ENCODE measurements at places on chromosomes 3 and 15.

- no peak for DNase-seq
These were observed 17.7 kb downstream of the CCDC80 start for GRCh38 chr3:112623213-112623612.

- DNase-seq: no peak
These were observed 44.8 kb downstream of the CCDC12 start for GRCh38 chr3:46931631-46932331.

DNA sequence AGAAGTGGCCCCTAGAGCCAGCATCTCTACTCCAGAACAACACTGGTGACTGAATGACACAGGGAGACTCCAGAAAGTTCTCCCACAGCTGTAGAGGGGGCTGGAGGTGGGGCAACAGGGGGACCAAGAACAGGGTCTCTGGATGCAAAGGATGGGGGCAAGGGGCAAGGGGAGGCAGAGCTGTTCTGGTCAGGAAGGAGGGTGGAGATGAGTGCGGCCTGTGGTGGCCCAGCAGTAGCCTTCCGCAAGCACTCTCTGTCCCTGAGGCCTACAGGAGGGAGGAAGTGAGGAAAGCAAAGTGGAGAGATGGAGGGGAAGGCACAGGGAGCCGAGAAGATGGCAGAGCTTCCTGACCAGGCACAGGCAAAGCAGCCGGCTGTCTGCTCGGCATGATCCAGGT, 56.5 kb downstream of the HOMER2 start:
- no peak for DNase-seq

DNA sequence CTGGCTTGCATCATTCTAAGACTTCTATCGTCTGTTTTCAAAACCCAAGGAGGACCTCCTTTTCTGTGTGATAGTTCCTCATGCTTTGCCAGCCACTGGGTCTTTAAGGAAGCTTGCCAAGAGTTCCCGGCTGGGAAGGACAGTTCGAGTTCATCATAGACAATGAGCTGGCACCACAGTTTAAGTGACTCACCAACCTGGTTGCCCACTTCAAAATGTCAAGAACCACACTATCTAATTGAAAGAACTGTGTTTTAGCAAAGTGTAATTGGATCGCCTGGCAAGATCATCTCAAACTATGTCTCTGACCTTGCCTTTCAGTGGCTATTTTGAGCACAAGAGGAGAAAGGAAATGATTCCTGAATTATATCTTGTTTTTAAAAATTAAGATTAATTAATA, 27.9 kb downstream of the SOX2 start:
- no peak for DNase-seq

- DNase-seq: no peak
These were observed 7.1 kb downstream of the ECE2 start for GRCh38 chr3:184282941-184283340.

GRCh38 chr3:188266562-188267274, 112.8 kb downstream of the LPP start:
- no peak for DNase-seq

GRCh38 chr3:113714702-113715101, 18.3 kb upstream of the USF3 start:
- no peak for DNase-seq

GRCh38 chr3:151476344-151477018, 15.6 kb upstream of the IGSF10 start:
- no peak for DNase-seq

- DNase-seq: peak; percentile 60
These were observed 15.3 kb downstream of the TNK2 start for GRCh38 chr3:195893044-195893395.

DNA sequence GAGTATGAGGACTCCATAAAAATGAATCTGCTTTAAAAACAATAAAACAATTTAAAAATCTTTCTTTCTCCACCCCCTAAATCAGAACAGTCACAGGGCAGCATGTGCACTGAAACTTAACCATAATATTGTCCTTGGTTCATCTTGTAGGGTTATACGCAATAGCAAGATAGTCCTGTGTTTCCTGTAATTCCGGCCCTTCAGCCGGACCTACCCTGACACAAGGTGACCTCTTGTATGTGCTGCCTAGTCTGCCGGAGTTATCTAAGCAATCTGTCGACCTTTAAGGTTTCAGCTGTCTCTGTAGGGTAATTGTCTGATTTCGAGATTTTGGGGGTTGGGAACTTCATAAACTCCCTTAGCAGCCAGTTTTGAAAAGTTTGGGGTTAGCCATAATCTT, 99.9 kb downstream of the DHX36 start:
- DNase-seq: no peak

- DNase-seq: peak; percentile 33
These were observed 60.2 kb upstream of the ACP3 start for GRCh38 chr3:132256989-132257388.

GRCh38 chr3:198032039-198032936, 72.3 kb downstream of the LMLN start:
- no peak for DNase-seq

DNA sequence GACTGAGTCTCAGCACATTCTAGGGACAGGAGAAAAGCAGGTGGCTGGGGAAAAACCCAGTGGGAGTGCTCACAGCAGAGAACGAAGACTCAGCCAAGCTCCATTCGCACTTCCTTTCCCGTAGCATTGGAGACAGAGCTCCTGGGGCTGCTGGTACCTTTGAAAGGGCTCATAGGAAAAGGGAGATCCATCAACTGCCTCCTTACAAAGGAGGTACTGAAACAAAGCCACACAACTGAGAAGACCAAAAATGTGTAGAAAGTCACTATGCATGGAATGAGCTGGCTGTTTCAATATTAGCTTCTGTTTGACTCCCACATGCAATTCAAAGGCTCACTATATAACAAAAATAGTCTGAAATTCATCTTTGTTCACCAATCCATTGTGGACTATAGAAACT, 16.9 kb downstream of the STIMATE start:
- no peak for DNase-seq

GRCh38 chr15:68317281-68318007, 39.9 kb downstream of the FEM1B start:
- DNase-seq: no peak

DNA sequence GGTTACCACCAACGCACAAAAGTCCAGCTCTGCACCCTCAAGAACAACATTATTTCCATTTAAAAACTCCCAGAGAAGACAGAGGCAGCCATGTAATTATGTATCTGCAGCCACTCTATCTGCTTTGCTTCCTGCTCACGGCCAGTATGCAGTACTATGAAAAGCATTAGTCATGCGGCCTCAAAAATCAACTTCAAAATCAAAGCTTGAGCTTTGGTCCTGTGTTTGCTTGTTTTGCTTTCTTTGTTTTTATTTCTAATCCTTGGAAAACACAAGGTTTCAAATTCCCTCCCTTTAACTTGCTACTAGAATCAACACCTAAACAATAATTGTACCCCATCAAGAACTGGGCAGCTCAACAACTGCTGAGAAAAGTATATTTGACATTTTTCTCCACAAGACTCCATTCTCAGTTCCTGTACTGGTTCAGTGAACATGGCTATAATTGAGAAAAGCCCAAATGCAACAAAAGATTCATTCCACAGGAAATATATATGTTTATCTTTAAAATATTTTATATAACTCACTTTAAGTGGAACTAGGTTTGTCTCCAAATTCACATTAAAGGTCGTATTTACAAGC, 37.6 kb downstream of the GBE1 start:
- no peak for DNase-seq

DNA sequence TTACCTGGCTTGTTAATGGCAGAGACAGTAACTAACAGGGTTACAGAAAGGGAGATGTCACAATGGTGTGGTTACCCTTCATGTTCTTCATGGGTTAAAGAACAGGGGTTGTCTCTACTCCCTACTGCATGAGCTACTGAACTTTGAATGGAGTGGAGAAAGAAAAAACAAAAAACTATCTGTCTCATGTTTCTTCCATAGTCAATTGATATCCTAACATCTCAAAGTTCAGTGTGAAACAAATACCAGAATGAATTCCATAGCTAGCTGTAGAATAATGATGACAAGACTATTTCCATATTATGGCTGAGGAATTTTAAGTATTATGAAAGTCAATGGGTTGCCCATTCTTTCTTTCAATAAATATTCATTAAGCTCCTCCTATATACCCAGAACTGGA, 161.3 kb upstream of the LPP start:
- no peak for DNase-seq

GRCh38 chr15:51731549-51732267, 5.7 kb downstream of the LYSMD2 start:
- DNase-seq: no peak

DNA sequence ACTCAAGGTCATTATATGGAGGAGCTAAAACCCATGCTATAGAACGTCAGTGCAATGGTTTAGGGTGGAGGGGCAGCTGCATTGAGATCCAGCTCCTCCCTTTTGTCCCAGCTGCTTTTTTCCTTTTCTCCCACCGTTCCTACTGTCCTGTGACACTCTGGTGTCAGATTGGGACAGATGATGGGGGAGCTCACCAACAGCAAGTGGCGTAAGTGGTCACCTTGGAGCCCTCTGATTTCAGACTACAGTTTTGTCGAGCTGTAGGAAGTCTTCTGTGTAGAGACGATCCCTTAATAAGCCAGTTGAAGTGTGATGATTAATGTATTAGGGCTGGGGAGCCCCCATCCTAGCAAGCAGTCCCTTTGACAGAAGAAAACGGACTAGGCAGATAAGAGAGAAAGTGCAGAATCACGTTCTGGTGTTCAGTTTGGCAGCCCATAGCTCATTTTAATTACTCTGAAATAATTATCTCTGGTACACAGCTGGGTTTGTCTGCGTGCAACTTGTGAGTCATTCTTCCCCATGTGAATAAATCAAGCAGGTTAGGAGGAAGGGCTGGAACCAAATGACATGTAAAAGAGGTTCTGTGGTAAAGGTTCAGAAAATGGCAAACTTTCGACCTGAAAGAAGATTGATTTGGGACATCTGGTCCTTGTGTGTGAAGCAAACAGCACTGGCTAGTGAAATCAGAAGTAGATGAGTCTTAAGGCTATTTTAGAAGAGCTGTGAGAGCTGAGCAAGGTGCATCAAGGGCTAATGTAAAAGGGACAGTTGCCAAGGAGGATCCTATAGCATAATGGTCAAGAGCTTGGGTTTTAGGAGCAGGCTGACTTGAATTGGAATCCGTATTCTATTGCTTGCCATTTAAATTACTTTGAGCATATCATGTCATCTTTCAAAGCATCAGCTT, 241.4 kb downstream of the EDEM1 start:
- DNase-seq: no peak

- no peak for DNase-seq
These were observed 108.9 kb downstream of the ANO10 start for GRCh38 chr3:43512754-43513404.

- no peak for DNase-seq
These were observed 319 bp upstream of the TP63 start for GRCh38 chr3:189630767-189631372.

DNA sequence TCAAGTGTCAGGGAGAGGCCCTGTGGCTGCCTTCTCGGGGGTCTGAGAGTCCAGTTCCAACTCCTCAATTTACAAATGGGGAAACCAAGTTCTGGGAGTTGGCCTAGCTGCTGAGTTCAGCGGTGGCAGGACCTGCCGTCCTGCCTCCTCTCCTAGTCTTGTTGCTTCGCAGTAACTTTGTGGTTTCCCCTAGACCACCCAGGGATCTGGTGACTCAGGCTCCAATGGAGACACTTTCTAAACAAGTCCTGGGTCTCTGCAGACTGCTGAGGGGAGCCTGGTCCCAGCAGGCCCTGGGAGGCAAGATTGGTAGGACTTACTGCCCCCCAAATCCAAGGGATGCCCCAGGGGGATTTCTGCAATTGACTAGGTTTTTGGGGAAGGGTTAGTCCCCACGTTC, 83.6 kb downstream of the SMAD6 start:
- DNase-seq: no peak

- no peak for DNase-seq
These were observed 83.7 kb upstream of the NEO1 start for GRCh38 chr15:72968531-72968922.

- DNase-seq: no peak
These were observed 175.2 kb downstream of the ALDH1A2 start for GRCh38 chr15:57890351-57890750.

GRCh38 chr3:11717768-11718636, 74.3 kb upstream of the VGLL4 start:
- DNase-seq: no peak

DNA sequence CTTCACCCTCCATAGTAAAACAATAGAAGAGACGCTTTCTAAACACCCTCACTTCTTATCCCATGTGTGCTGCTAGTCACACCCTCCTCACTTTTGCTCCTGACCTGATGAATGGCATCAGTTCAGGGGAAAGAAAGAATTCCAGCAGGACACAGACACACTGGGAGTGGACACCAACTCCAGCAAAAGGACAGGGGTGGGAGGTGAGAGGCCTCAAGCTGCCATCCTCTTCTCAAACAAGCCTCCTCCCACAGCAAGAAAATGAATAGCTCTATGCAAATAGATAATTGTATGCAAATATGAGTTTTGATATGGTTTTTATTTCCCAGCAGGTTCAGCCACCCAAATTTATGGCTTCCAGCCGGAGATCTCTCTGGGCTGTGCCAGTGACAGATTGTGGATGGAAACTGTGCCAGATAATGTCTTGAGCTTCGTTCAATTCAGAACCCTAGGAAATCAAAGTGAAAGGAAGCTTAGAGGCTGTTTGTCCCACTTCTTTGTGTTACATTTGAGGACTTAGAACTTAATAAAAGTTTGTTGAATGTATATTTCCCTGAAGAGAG, 209.3 kb upstream of the PPP2R3A start:
- no peak for DNase-seq

GRCh38 chr3:20523293-20523692, 337.3 kb upstream of the SGO1 start:
- DNase-seq: no peak

GRCh38 chr15:75177360-75178071, 24.2 kb upstream of the C15orf39 start:
- peak; percentile 64 for DNase-seq

- DNase-seq: no peak
These were observed 38.3 kb downstream of the MTHFS start for GRCh38 chr15:79858469-79858868.

DNA sequence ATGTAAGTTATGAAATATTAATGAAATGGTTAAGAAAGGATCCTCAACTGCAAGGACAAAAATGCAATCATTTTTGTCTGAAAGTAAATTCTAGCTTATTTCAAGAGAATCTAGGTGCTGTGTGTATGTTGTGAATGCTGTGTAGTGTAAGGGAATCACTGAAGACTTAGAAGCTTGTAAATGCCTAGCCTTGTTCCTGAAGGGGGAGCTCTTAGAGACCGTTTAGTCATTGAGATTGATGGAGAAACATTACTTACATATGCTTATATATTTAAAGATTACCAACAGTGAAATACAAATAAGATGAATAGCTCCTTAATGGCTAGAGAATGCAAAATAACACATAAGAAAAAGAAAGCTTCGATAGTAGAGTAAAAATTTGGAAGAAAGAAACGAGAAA, 67.9 kb downstream of the CNTN4 start:
- DNase-seq: peak; percentile 36

DNA sequence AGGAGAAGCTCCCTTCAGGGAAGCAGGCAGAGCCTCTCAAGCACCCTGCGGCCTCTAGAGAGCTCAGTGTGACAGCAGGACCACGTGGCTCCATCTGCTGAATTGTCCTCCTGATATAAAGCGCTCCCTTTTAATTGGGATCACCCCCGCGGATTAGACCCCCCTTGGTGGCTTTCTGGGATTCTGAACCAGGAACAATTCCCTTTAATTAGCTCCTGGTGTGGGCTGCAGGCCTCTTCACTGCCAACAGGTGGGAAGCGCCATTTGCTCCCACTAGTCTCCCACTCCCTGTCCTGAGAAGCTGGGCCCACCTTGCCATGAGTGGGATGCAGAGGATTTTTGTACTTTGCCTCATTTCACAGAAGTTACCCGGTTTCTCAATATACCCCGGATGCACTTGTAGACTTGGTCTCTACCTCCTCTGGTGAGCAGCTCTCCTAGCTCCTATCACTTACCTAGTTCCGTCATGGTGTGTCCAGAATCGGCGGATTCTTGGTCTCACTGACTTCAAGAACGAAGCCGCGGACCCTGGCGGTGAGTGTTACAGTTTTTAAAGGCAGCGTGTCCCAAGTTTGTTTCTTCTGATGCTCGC, 592 bp downstream of the PGPEP1L start:
- DNase-seq: no peak

Data from H7 (cell line).